Left forelimb (tissue), 1 donor: ENCODE measurements at places on chromosomes 4 and X.

DNA sequence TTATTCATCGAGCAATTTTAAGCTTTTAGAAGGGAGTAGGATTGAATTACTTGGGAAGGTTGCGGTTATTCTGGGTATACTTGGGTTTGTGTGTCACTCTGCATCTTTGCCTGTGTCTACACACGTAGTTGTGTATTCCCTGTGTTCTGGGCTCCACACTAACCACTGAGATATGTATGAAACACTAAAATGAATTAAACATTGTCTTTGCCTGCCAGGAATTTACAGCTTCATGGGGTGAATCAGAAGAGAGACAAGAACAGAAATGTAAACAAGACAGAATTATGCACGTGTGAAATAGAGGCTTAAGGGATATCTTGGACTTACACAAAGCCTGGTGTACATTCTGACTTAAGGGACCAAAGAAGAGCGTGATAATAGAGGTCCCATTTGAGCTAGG is 228.5 kb downstream of the AFF2 start:
- no peak for DNase-seq

DNA sequence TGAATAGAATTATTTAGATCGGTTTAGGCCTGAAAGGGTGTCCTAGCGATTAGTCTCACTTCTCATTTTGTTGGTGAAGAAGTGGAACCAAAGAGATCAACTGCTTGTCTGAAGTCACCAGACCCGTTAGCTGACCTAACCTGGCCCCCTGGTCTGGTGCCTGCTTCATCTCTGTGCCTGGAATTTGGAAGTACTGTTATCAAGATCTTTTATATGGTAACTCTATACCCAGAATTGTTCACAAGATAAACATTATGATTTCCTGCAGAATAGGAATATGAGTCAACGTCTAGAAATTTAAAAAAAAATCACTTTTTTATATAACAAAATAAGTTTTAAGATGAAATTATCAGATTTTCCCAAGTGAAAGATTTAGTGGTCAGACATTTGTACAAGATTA is 37.2 kb downstream of the LRP2BP start:
- DNase-seq, result no peak

DNA sequence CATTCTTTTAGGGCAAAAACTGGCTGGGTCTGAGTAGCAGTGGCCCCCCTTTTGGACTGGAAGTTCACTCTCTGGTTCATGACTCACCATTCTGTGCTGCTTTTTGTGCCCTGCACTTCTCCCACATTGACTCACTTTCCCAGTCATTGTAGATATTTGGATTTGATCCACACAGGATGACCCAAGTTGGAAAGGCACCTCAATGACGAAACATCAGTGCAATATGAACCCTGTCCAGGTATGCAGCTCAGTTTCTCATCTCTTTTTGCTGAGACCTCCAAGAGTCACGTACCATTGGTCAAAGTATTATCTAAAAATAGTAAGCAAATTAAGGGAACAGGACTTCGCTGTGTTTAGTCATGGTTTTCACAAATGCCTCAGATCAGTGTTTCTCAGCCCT is 92.7 kb downstream of the CBLL2 start:
- no peak for DNase-seq

DNA sequence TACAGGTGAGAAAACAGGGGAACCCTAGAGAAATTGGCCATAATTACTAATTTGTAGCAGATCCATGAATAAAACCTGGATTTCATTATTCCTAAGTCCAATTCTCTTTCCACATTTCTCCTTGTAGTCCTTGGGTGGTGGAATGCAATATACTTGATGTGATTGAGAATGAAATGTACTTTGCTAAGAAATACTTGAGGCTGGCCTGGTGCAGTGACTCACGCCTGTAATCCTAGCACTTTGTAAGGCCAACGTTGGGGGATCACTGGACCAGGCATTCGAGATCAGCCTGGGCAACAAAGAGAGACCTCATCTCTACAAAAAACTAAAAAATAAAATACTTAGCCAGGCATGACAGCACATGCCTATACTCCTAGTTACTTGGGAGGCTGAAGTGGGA is 15.9 kb downstream of the TMEM184C start:
- DNase-seq, result no peak

- no peak for DNase-seq
These were observed 78.8 kb downstream of the FAM184B start for GRCh38 chr4:17702641-17703040.

- DNase-seq, result no peak
These were observed 144.8 kb upstream of the TTC29 start for GRCh38 chr4:147090486-147090885.
